CD4-positive, alpha-beta T cell treated with Interleukin-4 for 1 hour (primary cell): ENCODE measurements at places on chromosomes 4 and X.

GRCh38 chr4:34009951-34010350 is 2234.4 kb downstream of the ARAP2 start:
- no peak for DNase-seq

DNA sequence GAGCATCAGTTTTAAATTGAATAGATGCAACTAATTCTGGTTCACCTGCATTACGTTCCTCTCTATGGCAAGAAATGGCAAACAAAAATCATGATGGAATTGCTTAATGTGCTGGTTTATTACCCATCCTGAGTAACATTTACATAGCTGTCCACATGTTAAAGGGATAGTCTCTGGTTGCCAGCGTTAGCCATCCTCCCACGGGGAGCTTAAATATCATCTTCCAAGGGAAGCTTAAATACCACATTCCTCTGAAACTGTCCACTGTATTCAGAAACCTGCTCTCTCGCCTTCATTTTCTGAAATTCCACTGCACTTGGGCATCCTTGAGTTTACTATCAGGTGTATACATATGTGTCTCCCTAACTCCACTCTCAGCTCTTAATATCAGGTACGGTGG is 586.6 kb downstream of the TLL1 start:
- DNase-seq: no peak

GRCh38 chr4:114161809-114162208 is 182.4 kb upstream of the ARSJ start:
- DNase-seq: no peak

DNA sequence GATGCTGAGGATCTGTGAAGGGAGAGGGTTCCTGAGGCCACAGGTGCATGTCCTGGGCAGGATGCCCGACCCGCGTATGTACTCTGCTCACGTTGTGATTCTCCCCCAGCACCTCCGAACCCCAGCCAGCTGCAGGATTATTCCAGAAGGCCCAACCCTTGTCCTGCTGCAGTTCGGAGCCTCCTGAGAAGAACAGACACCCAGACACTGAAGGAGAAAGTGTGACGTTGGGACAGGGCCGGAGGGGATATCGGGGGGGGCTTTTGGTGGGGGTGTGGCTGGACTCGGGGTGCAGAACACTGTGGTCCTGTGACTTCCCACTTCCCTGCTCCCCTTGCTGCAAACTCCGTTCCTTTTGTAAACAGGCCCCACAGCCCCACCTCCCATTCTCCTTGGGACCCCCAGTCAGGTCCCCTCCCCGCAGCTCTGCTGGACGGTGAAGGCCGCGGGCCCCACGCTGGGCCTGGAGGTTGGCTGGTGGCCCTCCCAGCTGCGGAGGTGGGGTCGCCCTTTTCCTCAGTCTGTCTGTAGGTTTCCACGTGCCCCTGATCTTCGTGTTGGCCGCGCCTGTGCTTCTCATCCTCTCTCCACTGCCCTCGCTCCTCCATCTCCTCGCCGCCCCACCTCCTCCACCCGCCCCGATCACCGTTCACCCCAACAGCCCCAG is 83.0 kb upstream of the ADRA2C start:
- no peak for DNase-seq

DNA sequence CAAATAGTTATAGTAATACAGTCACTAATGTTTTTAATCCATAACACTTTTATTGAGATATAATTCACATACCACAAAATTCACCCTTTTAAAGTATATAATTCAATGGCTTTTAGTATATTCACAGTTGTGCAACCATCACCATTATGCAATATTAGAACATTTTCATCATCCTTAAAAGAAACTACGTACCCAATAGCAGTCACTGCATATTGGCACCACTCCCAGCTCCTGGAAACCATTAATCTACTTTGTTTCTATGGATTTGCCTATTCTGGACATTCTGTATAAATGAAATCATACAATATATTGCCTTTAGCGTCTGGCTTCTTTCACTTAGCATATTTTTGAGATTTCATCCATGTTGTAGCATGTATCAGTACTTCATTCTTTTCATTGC is 99.3 kb downstream of the AMMECR1 start:
- no peak for DNase-seq

DNA sequence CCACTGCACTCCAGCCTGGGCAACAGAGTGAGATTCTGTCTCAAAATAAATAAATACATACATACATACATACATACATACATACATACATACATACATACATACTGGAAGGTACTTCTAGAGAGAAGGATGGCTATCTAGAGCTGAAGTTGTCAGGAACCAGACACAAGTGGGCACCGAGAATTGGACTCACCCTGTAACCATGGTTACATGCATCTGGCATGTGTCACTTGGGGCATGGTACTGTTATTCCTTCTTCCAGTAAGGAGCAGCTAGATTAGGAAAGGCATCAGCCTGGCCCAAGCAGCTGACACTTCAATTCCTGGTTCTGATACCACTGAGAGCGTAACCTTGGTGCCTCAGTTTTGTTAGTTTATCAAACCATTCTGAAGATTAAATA is 127.1 kb downstream of the SH3KBP1 start:
- no peak for DNase-seq

- no peak for DNase-seq
These were observed 23.7 kb upstream of the UBA1 start for GRCh38 chrX:47169726-47170515.

DNA sequence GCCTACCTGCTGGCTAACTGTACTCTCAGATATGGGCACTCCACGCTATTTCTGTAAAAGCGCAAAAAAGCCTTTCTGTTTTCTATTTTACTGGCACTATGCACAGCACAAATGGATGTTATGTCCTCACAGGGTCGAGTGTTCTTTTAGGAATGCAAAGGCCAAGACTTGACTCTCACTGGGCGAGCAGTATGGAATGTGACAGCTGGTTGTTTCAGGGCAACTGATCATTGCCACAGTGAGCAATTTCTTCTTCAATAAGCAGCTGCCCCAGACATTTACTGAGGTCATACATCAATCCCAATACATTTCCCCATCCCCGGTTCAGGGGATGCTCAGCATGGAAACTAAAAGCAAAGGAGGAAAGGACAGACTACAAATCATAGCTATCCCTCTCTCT is 58.2 kb downstream of the PDE5A start:
- DNase-seq: no peak

GRCh38 chrX:121733514-121733913 is 686.1 kb downstream of the GLUD2 start:
- no peak for DNase-seq

- DNase-seq: no peak
These were observed 669.6 kb upstream of the FAM241A start for GRCh38 chr4:111475666-111476065.

GRCh38 chrX:155998761-155999510 is 1.4 kb downstream of the IL9R start:
- DNase-seq: no peak

GRCh38 chrX:1529756-1530155 is 7.2 kb downstream of the P2RY8 start:
- DNase-seq: no peak

- no peak for DNase-seq
These were observed 614.8 kb downstream of the PCDH18 start for GRCh38 chr4:136917312-136918110.
